ENCODE measurements at places on chromosomes 16 and 17.

DNA sequence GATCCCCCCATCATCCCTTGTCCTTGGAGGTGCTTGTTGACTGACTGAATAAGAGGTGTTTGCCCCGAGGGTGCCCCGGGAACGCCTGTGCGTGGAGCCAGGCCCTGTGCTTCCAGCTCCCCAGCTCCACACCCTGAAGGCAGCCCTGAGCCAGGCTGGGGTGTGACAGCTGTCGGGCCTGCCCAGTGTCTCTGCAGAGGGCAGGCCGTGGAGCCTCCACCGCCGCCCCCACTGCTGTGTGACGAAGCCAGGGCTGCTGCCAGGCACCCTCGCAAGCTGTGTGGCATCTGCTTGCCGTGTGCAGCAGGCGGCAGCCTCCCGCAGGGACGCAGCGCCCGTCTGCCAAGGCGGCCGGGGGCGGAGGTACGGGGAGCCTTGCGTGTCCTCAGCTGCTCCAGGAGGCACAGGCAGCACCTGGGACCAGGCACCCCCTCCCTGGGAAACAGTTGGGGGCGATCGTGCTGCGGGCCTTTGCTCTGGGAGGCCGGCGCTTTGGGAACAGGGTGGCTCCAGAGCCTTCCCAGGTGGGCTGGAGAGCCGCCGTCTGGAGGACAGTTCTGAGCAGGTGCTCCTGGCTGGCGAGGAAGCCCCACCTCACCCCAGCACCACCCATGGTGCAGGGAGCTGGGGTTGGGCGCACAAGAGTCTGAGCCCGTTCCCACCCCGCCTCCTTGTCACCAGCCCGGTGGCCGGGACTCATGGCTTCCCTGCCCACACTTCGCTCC lies 26.6 kb downstream of the GSE1 start:
- no peak for DNase-seq

GRCh38 chr16:534856-535445 lies 7.4 kb downstream of the CAPN15 start:
- no peak for DNase-seq

- DNase-seq: no peak
Measured at GRCh38 chr17:8829036-8829941, 30.1 kb upstream of the MFSD6L start.

GRCh38 chr17:17344507-17345293 lies 41.5 kb downstream of the NT5M start:
- no peak for DNase-seq

DNA sequence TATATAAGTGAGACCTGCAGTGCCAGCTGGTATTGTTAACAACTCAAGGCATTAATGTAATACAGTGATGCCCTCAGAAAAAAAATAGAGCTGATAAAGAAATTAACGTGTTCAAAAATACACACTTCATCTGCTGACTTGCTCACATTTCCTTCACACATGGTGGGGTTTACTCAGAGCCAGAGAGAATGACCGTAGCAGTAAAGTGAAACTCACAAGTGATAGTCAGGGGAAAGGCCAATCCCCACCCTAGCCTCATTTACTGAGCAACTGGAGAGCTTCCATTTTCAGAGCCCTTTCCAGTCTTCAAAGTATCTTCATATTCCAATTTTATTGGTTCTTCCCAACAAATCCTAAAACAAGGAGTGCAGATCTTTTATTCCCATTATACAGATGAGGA lies 74.0 kb upstream of the HLF start:
- no peak for DNase-seq

Measured in NT2/D1 (cell line).